Effector CD4-positive, alpha-beta T cell (primary cell): ENCODE measurements at places on chromosomes 7 and 10.

DNA sequence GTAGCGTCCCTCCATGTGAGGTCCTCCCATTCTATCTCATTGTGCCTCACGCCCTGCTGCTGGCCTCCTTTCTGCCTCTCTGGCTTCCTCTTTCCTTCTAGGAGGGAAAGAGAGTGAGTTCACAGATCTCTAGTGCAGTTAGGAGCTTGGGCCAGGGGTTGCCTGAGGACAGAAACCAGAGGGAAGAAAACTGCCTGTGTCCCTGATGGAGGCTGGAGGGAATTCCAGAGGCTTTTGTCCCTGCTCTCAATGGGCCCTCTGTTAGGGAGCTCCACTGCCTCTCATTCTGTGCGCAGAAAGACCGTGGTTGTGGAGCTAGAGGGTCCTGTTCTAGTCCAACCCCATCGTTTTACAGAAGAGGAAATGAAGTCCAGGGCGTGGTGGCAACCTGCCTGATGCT, 4.6 kb downstream of the MARVELD1 start:
- DNase-seq: no peak

DNA sequence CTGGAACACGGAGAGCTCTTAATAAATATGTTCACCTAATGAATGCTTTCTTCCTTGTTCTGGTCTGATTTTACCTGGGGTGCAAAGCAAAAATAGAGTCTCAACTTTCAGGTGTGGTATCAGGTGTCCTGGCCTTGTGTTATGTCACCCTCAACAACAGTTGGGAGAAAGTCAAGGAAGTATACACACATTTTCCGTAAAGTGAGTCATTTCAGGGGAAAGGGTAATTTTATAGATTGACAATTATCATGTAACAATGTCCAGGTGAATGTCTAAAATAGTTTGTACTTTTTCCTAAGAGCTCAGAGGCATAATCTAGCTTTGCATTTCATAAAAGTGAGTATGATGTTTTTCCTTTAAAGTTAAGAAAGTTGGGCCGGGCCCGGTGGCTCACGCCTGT, 287.4 kb downstream of the SKIDA1 start:
- no peak for DNase-seq

DNA sequence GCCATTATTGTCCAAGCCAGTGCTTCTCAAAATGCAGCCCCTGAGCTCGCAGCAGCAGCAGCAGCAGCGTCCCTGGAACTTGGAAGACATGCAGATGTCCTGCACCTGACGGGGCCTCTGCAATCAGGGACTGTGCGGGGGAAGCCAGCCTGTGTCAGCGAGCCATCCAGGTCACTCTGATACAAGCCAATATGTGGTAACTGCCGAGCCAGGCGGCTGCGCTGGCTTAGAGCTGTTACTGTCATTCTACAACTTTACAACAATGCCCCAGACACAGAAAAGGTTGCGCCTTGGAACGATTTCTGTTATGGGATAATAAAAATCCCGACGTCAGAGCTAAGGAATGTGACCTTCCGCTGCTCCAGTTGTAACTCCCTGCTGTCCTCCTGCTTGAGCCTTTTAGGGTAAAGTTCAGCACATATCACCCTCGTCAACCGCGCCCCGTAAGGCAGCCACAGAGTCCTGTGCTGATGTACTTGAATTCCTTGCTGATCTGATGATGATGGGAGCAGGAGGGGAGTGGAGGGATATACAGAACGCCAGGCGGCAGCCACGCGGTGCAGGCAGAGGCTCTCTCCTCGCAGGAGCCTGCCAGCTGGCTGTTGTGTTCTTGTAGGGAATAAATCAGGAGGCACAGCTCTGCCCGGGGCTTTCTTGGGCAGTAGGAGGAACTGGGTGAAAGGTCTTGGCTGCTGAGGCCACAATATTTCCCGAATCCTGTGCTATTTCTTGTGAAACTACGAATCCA, 20.0 kb upstream of the CRYGN start:
- no peak for DNase-seq

- no peak for DNase-seq
Observed at GRCh38 chr10:127720903-127721302, 16.1 kb upstream of the FOXI2 start.

- DNase-seq: no peak
Observed at GRCh38 chr10:25575343-25575742, 358.7 kb upstream of the MYO3A start.

DNA sequence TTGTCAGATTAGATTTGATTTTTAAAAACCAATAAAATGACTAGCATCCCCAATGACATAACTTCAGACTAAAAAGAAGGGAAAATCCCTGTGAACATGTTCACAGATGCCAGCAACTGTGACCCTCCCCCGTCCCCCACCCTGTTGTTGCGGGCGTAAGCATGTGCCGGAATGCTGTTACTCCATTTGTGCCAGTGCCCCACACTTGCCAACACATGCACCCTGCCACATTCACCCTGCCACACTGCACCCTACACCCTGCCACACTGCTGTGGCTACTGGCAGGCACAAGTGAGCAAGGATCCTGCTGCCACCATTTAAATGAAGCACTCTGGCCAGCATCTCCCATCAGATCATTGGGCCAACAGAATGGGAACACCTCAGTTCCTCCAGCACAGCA, 540.2 kb downstream of the GRID1 start:
- DNase-seq: no peak

DNA sequence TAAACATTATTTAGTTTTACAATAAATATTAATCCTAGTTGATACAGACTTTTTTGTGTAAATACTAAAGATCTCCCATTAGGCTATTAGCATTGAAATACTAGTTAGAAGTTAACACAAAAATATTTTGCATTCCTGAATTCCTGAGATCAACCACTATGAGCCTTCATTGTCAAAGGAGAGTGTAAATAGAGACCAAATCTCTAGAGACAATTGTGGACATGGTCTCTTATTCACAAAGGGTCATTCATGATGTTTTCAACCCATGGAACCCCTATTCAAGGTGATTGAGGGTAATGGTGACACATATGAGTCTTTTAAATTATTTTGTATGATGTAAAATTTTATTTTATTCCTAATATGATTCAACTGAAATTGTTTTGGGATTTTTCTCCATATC, 1454.8 kb upstream of the LRRTM3 start:
- no peak for DNase-seq

- DNase-seq: no peak
Observed at GRCh38 chr7:43880596-43880995, 11.3 kb upstream of the MRPS24 start.

DNA sequence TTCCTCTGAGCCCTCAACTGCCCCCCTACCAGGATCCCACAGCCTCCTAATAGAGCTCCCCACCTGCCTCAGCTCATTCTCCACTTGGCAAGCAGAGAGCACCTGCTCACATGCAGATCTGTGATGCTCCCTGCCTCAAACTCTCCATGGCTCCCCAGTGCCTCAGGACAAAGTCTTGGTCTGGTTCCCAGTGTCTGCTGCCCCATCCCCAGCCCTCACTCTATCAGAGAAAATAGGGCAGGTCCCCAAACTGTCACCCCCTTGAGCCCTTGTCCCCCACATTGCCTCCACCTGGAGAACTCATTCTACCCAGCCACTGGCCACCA, 20.8 kb upstream of the ELN start:
- DNase-seq: no peak

- no peak for DNase-seq
Observed at GRCh38 chr7:115679976-115680375, 350.6 kb downstream of the TFEC start.

GRCh38 chr10:99456207-99456930, 25.9 kb upstream of the GOT1 start:
- no peak for DNase-seq

DNA sequence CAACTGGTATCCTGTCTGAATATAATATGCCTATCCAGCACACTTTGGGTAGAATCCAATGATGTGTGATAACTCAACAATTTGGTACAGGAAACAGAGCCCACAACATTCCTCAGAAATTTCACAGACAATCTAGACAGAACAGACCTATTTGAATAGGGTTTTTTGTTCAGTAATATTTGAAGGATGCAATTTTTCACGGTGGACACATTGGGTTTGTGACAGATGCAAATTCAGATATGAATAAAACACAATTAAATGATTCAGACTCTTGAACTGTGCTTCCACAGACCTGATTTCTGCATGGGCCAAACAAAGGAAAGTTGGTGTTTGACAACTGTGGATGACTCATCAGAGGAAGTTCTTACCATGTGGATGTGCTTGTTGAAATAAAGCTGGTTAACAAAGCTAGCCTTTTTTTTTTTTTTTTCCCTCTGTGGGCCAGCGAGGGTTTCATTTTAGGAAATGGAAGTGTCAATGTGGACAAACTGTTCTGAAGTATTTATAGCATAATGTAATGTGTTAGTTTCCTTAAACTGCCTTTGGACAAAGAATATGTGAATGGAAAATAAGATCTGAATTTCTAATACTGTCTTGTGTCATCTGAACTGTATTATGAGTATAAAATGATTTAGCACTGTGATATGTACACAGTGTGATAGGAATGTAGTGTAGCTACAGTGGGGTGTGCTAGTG, 43.2 kb upstream of the FAM133B start:
- no peak for DNase-seq

DNA sequence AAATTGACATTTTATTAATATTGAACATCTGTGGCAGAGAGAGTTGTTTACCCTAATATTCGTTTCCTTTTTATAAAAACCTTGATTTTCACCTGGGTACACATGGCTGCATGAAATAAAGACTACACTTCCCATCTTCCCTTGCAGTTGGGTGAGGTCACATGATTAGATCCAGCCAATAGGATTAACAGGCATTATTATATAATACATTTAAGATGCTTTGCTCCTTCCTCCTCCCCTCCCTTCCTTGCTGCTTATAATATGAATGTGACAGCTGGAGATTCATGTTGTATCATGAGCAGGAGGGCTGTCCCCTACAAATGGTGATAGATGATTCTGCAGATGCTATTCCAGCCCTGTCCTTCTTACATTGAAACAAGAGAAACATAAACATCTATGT, 146.6 kb downstream of the SH2D4B start:
- no peak for DNase-seq

DNA sequence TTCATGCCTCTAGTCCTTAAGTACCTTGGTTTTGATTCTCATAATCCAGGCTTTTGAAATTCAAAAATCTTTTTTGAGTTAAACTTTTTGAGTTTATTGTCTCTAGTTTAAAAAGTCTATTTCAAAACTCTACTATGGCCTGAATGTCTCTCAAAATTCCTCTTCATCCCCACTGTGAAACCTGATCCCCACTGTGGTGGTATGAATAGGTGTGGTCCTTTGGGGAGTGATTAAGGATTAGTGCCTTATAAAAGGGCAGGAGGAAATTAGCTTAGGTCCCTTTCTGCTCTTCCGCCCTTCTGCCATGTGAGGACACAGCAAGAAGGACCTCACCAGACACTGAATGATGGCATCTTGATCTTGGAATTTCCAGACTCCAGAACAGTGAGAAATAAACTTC, 44.1 kb upstream of the JAZF1 start:
- DNase-seq: no peak

- no peak for DNase-seq
Observed at GRCh38 chr10:10397906-10398305, 619.8 kb upstream of the CELF2 start.
